ENCODE measurements at places on chromosomes 16 and 17.

- no peak for DNase-seq
Observed at GRCh38 chr17:20315311-20315710, 152.0 kb downstream of the LGALS9B start.

- DNase-seq: no peak
Observed at GRCh38 chr17:17537311-17538099, 41.3 kb upstream of the RASD1 start.

DNA sequence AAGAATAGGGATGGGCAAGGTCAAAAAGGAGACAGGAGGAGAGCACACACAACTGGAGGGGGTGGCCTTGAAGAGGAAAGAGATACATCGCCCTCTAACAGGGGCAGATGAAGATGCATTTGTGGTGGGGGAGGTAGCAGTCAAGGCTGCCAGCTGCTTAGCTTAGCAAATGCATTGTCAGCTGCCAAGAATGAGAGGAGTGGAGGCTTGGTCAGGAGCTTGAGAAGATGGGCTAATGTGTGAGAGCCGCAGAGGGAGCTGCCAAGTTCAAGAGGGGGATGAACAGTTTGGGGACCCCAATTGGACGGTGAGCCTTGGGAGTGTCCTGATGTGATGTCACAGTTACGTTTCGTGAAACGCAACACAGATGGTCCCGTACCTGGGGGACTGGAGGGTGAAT lies 28.9 kb upstream of the GNA13 start:
- no peak for DNase-seq

DNA sequence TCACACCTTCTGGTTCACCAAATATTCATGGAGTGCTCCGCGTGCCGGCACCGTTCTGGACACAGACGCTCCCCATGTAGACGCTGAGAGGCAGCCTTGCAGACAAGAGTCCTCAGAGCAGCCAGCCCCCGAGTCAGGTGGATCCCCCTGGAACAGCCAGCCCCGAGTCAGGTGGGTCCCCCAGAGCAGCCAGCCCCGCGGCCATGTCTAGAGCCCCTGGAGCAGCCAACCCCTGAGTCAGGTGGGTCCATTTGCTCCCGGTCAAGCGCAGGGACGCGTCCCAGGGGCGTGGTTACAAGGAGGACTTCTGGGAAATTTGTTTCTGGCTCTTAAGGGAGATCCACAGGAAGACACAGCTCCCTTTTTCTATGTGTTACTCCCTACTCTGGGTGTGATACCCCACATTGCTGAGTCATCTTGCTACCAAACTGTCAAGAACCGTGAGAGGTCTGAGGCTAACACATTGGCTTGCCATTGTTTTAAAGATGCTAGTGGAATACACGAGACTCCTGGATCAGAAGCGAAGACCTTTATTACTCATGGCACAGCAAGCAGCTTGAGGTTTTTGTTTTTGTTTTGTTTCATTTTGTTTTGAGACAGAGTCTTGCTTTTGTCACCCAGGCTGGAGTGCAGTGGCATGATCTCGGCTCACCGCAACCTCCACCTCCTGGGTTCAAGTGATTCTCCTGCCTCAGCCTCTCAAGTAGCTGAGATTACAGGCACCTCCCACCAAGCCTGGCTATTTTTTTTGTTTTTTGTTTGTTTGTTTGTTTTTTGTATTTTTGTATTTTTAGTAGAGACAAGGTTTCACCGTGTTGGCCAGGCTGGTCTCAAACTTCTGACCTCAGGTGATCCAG lies 43.3 kb upstream of the CBFA2T3 start:
- no peak for DNase-seq

GRCh38 chr16:50884066-50884860 lies 142.4 kb downstream of the CYLD start:
- DNase-seq: no peak

DNA sequence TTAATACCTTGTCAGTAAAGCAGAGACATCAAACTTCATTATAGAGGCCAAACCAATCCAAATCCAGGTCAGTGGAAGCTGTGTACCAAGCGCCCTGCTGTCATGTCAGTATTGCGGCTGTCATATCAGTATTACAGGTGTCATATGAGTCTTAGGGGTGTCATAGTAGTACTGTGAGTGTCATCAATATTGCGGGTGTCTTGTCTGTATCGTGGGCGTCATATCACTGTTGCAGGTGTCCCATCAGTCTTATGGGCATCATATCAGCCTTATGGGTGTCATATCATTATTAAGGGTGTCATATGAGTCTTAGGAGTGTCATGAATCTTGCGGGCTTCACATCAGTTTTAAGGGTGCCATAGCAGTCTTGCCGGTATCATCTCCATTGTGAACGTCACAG lies 6.0 kb upstream of the PRDM7 start:
- no peak for DNase-seq

- no peak for DNase-seq
Observed at GRCh38 chr16:84774810-84775209, 45.0 kb upstream of the CRISPLD2 start.

DNA sequence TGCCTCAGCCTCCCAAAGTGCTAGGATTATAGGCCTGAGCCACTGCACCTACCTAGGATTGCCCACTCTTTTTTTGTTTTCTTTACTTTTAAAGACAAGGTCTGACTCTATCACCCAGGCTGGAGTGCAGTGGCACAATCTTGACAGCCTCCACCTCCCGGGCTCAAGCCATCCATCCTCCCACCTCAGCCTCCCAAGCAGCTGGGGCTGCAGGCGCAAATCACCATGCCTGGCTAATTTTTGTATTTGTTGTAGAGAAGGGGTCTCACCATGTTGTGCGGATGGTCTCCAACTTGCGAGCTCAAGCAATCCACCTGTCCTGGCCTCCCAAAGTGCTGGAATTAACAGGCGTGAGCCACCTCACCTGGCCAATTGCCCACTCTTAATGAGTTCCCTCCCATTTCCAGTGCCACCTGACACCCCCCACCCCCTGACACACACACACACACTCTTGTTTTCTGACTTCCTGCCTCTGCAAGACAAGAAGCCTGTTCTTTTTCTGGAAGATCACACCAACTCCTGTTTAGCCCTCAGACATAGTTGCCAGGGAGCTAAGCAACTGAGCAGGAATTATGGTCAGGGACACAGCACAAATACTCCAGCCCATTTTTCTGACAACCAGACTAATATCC lies 2.6 kb downstream of the OVCA2 start:
- DNase-seq: no peak

GRCh38 chr17:16945663-16946218 lies 26.2 kb downstream of the TNFRSF13B start:
- DNase-seq: no peak

- no peak for DNase-seq
Observed at GRCh38 chr17:74117999-74118421, 85.5 kb upstream of the RPL38 start.

DNA sequence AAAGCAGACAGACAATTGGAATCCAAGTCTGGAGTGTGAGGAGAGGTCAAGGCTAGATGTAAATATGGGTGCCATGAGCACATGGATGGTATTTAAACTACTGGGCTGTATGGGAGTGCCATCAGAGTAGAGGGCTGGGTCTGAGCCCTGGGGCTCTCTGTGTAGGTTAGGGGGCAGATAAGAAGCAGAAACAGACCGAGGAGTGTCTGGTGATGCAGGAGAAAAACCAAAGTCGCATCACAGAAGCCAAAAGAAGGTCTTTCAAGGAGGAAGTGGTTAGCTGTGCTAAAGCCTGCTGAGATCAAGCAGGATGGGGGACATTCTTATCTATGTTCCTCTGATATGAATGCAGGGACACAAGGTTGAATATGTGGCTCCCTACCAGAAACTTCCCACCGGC lies 1.9 kb downstream of the TSEN54 start:
- no peak for DNase-seq

- no peak for DNase-seq
Observed at GRCh38 chr17:29393436-29393835, 3.3 kb downstream of the TAOK1 start.

GRCh38 chr16:74449470-74449869 lies 28.2 kb upstream of the CLEC18B start:
- DNase-seq: no peak

GRCh38 chr17:57615836-57616757 lies 129.0 kb downstream of the CCDC182 start:
- DNase-seq: no peak

- peak; percentile 79 for DNase-seq
Observed at GRCh38 chr17:76405967-76406647, 21.7 kb downstream of the SPHK1 start.

DNA sequence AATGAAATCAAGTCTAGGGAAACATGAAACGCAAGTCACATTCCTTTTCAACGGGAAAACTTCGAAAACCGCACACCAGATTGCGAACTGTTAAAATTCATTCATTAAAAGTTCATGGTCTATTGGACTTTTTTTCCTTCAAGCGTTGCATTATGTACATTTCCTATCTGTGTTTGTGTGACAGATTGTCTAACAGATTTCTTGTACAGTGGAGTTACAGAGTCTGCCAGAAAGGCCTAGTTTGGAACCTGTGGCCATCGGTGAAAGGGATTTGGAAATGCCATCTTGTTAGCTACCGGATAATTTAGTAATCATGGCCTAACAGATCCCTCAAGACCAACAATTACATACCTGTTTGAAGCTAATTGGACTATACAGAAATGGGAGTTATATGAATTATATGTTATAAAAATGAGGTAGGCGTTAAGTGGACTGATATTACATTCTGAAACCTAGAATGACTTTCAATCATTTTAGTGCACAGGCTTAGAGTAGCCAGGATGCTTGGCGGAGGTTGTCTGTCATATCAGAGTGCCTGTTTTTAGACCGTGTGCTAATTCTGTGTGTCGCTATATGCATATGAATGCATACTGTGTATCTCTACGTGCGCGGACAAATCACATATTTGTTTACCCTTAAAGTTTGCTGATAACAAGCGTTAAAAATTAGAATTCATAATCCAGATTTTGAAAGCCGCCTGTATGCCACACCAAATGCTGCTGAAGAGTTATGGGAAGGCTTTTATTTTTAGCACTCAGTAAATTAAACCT lies 885.4 kb upstream of the RBFOX1 start:
- DNase-seq: no peak

DNA sequence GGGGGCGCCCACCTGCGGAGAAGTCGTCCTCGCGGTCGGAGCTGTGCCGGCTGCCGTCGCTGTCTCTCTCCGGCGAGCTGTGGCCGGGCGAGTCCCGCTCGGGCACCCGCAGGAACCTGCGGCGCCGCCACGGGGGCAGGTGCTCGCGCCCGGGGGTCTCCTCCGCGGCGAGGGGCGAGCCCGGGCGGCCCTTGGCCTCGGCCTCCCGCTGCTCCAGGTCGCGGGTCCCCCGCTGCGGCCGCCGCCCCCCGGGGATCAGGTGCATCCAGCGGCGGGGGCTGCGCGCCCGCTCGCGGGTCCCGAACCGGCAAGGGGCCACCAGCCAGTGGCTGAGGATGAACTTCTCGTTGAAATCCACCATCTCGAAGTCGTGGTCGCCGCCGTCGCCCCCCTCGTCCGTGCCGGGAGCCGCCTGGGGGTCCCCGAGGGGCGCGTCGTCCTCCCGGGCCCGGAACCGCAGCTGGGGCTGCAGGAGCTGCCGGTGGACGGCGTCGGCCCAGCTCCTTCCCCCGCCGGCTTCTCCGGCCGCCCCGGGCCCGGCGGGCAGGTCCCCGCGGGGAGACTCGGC lies 41.4 kb upstream of the BHLHA9 start:
- DNase-seq: no peak

DNA sequence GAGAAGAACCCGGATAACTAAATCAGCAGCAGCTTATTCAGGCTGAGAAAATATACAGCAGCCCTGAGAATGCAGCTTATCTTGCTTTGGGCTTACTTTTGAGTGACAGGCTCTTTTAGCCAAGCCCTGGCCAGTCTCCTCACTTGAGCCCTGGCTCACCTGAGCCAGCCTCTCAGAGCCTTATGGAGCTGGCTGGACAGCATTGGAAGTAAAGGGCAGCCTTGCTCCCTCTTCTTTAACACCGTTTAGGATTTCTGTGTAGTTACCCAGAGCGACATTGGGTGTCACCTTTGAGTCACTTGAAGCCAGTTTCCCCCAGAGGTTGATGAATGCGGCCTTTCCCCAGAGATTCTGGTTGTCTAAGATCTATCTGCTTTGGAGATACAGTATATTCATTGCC lies 7.7 kb upstream of the NPIPB2 start:
- DNase-seq: no peak

DNA sequence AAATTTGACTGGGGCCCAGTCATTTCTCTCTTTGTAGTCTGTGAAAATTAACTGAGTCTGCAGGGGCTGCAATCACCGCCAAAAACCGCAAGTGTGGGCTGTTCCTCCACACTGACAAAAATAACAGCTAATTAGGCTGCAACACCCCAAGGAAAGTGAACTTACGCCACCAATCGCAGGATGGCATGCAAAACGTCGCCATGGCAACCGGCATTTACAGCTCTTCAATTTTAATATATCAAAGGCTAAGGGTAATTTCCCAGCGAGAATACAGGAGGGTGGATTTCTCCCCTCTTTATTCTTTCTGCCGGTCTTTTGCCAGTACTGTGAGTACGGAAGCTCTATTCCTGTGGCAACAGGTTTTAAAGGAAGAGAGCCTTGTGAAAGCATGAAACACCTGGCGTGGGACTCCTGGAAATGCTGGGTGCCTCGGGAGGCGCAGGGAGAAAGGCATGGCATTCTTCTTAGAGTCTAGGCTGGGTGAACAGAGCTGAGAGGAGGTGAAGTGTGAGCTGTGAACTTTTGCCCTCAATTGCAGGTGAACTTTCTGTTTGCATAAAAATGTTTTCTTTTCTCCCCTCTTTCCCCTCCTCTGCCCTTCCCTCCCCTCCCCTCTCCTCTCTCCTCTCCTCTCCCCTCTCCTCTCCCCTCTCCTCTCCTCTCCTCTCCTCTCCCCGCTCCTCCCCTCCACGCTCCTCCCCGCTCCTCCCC lies 399.7 kb downstream of the XYLT1 start:
- no peak for DNase-seq
